SK-MEL-5 (cell line): ENCODE measurements at places on chromosomes 5 and 9. TPM values are rescaled to one million over a fixed set of nuclear protein-coding genes. Genes with fewer than 3 reads are reported as not detected.

The SPIN1 gene
- 36.4 and 38.6 TPM in 2 replicates for total RNA-seq

The TYRP1 gene
- total RNA-seq: 1,105 and 1,258 TPM in 2 replicates

The SLC4A9 gene
- total RNA-seq: 0.16 and 0.18 TPM in 2 replicates

The PTGES gene
- 4.8 and 5.1 TPM in 2 replicates for total RNA-seq

The NCS1 gene
- 90.7 and 92.8 TPM in 2 replicates for total RNA-seq

The SHOC1 gene
- total RNA-seq: 0.16 and 0.37 TPM in 2 replicates

The DDX4 gene
- total RNA-seq: not detected in 2 replicates

The ANKRD55 gene
- 0.08 TPM in 1 of 2 replicates, not detected in the other for total RNA-seq

The HAPLN1 gene
- total RNA-seq: not detected in 2 replicates

The ZFP2 gene
- total RNA-seq: 0.18 TPM in 1 of 2 replicates, not detected in the other

The NR5A1 gene
- total RNA-seq: not detected in 2 replicates

The DOLK gene
- 40.1 and 41.7 TPM in 2 replicates for total RNA-seq

The PTGDS gene
- not detected in 2 replicates for total RNA-seq

The SLC22A4 gene
- total RNA-seq: 0.61 and 0.66 TPM in 2 replicates

The MLANA gene
- total RNA-seq: 3,042 and 3,120 TPM in 2 replicates

The TTC23L gene
- 0.40 and 0.43 TPM in 2 replicates for total RNA-seq

The RELL2 gene
- total RNA-seq: 6.2 and 7.9 TPM in 2 replicates

The RECK gene
- 7.9 and 10.0 TPM in 2 replicates for total RNA-seq

The AGXT2 gene
- not detected in 2 replicates for total RNA-seq

The SLC45A2 gene
- total RNA-seq: 618 and 641 TPM in 2 replicates

The TRIM7 gene
- total RNA-seq: 4.1 and 6.8 TPM in 2 replicates

The MATR3 gene
- total RNA-seq: 282 and 295 TPM in 2 replicates

The FOCAD gene
- 32.3 and 37.3 TPM in 2 replicates for total RNA-seq

The GABRA6 gene
- total RNA-seq: not detected in 2 replicates

The IL13 gene
- not detected in 2 replicates for total RNA-seq

The CENPH gene
- 25.2 and 25.9 TPM in 2 replicates for total RNA-seq
